ENCODE measurements at places on chromosomes 16 and 17. TPM values are rescaled to one million over a fixed set of nuclear protein-coding genes. Genes with fewer than 3 reads are reported as not detected.

- no peak for DNase-seq
These were observed 33.1 kb downstream of the PLD6 start for GRCh38 chr17:17172990-17173389.

Gene KRT27
- not detected for total RNA-seq

- no peak for DNase-seq
These were observed 40.2 kb downstream of the C17orf67 start for GRCh38 chr17:56793531-56793930.

Gene PRAC1
- total RNA-seq = not detected

Gene CD300H
- not detected for total RNA-seq

- DNase-seq = no peak
These were observed 18.5 kb upstream of the CDH15 start for GRCh38 chr16:89152831-89153700.

GRCh38 chr16:68444056-68444657 is 4.2 kb downstream of the SMPD3 start:
- no peak for DNase-seq

DNA sequence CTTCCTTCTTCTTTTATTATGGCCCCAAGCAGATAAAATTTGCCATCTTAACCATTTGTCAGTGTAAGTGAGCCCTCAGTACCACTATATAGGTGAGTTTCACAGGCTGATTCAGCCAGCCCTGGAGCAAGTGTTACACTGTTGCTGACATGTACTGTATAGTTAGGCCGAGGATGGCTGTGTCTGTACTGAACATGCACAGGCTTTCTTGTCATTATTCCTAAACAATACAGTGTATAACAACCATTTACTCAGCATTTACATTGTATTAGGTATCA is 53.7 kb downstream of the AMFR start:
- DNase-seq = no peak

DNA sequence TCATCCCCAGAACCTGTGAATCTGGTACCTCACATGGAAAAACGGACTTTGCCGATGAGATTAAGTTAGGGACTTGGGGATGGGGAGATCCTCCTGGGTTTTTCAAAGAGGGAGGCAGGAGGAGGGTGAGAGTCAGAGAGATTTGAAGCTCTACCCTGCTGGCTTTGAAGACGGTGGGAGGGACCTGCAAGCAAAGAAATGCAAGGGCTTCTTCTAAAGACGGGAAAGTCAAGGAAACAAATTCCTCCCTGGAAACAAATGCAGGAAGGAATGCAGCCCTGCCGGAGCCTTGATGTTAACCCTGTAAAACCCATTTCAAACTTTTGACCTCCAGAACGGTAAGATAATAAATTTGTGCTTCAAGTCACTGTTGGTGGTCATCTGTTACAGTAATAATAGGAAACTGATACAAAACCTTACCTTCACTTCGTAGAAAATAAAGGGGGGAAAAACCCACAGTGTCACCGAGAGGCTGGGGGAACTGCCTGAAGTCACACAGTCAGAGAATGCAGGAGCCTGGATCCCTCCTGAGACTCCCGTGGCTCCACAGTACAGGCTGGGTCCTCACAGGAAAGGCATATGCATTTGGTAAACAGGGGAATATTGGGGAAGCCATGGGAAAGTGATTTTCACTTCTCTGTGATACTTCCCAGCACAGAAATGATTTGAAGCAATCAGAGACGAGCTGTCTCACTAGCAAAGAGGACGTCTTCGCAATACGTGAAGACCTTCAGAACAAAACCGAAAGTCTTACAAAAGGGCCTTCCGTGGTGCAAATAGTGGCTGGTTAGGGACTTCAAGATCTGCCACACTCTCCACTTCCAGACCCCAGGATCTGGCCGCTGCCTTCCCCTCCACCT is 58.9 kb upstream of the CLEC3A start:
- no peak for DNase-seq

Gene CNTNAP4
- total RNA-seq = not detected

DNA sequence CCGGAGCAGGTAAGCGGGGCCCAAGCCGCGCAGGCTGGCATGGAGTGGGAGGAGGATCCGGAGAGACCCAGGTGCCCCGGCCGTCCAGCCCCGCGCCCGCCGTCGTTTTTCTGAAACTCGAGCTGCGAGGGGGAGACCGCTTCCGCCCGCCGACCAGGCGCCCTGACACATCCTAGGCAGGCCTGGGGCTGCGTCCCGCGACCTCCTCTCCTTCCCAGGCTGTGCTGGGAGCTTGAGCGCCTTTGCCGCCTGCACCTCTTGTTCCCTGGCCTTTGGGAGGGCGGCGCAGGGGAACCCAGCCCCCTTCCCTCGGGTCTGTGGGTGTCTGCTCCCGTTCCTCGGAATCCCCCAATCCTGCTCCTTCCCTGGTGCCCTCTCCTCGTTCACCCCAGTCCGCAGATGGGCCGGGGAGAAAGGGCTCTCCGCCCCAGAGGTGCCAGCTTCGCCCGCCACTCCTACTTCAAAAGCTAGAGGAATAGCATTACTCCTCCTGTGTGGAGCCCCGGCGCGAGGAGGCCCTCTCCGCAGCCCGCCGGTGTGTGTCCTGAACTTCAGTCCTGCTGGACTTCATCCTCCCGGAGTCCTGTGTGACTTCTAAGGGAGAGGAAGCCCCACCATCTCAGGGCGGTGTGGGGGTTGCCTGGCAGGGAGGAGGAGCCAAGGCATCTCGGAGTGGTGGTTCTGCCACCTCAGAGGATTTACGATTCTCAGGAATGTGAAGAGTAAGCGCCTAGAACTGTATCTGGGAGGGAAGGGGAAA is 1.0 kb downstream of the NHERF1 start:
- DNase-seq = peak; percentile 25

- DNase-seq = no peak
These were observed 29.0 kb upstream of the RNPS1 start for GRCh38 chr16:2296661-2297505.

GRCh38 chr16:80614908-80615671 is 74.3 kb downstream of the DYNLRB2 start:
- DNase-seq = no peak

Gene MSLN
- total RNA-seq = not detected

DNA sequence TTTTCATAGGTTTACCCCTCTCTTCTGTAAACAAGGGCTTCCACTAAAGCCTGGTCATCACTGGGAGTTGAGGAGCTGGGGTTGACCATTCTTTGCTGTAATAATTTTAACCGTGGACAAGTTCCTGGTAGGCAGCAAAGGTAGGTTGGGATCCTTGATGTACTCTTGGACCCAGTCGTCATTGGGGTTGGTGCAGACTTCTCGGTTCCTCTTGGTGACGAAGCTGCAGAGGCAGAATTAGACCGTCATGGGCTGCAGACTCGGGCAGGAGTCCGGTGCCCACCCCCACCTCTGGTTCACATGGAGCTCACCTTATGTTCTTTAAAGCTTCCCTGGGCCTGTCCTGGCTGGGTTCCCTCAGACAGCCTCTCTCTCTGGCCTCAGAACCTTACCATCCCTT is 3.8 kb downstream of the CCL16 start:
- no peak for DNase-seq

Measured in activated T-helper 1 cell treated with anti-CD3 and anti-CD28 coated beads, Interleukin-12 subunit alpha, Interleukin-12 subunit beta, Interleukin-2, Interleukin-4 antibody, amounts not matched to agents 30 ng/mL and 10 ng/mL and 1 ng/mL, durations not matched to agents 14 hours and 24 hours and 36 hours (primary cell).